ENCODE measurements at places on chromosomes 12 and 14.

- DNase-seq: no peak
Measured at GRCh38 chr12:26627335-26627734, 205.7 kb downstream of the ITPR2 start.

DNA sequence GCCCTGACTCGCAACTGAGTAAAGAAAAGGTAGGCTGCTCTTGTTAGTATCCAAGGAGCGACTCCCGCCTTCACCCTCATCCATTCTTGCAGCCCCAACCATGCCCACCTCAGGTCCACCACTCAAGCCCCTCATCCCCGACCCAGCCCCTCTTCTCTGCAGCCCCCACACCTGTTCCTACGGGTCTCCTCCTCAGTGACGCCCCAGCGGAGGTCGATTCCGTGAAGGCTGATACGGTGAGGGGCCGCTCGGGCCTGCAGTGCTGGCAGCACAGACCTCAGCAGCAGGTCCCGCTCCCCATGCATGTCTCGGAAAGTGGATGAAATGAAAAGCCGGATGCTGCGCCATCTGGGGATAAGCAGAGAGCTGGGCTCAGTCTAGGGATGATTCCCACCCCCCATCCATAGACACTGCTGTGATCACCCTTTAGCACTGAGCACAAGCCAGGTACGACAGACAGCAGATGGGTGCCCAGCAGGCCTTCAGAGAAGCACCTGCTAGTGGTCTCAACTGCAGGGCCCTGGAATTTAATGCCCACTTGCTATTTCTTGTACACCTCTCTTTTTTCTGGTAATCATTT, 26.9 kb downstream of the TEP1 start:
- no peak for DNase-seq

DNA sequence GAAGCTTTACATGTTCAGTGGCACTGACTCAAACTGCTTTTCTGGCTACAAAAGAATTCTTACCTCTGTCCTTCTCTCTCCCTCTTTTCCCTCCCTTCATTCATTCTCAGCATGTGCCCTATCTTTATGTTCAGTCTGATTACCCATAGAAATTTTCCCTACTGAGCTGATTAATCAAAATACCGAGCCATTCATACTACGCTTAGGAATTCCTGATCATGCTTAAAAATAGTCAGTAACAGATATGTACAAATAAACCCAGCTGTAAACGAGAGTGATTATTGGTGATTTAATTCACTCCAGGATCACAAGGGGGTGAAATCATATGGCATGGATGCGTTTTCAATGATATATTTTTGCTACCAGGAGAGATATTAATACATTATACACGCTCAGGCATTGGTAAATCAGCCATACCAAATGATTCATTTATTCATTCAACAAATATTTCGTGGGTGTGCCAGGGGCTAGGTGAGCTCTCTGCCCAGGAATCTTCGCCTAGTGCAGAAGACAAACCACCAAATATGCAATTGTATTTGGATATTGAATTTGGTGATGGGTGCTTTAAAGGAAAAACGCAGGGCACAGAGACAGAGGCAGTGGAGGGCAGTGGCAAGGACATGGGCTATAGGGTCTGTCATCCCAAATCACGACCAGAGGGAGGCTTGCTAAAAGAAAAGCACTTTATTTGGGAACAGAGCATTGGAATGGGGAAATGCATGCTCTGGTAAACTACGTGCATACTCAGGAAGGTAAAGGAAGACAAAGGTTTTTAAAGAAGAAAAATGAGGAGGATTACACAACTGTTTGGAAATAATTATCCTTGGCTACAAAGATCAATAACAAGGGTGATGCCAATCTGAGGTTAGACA, 13.9 kb upstream of the VRK1 start:
- no peak for DNase-seq

DNA sequence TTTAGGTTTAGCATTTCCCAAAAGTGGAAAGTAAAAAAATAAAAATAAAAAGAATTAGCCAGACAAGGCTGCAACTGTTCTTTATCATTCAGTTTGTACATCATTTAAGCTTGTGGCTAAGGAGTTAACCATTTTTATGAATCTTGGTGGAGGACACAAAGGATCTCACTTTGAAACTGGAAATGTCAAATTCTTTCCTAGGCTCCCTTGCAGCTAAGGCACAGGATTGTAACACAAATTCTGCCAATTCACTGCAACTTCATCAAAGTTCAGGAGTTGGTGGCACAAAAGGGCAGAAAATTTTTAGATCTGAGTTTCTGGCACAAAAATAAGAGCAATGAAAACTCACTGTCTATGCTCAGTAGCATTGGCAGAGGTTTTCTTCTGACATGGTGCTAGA, 211.2 kb upstream of the SYT10 start:
- no peak for DNase-seq

DNA sequence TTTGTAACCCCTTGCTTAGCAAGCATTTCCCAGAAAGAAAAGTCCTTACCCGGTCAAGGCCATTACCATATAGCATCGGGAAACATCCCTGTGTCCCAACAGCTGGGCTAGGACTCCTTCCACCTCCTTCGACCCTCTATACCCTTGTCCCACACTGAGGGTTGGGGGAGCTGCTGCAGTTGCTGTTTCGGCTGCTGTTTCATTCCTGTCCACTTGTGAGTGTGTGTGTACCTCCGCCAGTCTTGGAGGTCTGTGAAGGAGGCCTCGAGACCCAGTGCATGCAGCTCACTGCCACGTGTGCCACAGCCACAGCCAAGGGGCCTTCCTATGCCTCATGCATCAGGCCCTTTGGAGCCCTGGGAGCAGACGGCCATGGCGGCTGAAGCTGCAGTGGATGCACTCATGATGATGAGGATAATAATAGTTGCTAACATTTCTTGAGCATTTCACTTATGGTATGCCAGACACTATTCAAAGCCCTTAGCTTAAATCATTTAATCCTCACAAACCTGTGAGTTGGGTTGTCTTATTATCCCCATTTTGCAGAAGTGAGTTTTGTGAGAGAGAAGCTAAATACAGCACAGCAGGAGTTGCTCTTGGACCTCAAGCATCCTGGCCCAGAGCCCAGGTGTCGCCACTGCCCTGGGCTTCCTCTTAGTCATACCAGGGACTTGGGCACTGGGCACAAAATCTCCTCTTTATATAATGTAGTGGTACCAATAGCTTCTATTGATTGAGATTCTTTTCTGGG, 156.5 kb downstream of the PRKCH start:
- no peak for DNase-seq

DNA sequence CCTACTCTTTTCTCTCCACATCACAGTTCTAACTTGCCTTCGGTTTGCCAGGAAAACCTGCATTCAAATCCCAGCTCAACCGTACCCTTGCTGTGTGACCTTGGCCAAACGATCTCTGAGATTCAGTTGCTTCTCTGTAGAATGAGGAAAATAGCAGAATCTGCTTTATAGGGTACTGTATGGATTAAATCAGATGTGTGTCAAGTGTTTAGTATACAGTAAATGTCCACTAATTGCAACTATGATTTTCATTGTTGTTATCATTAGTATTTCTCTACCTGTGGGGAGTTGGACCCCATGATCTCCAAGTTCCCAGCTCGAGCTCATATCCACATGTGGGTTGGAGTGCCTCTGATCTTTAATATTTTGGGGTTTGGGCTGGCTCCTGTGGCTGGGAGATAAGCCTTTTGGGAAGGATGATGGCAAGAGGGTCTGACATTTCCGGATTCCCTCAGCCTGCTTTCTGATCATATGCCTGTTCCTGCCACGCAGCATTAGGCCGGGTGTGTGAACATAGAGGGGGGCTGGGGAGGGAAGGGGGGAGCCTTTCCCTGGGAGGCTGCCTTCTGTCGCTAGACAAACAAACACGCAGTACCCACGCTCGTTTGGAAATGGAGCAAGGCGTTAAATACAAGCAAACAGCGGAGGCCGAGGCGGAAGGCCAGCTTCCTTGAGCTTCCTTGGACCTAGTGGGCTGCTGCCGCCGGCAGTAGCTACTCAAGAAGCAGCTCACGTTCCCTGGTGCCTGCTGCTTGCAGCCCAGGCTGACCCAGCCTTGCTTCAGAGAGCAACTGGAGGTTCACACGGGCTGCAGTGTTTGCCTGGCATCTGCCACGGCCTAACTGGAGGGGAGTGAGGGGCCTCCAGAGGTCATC, 213.5 kb upstream of the LHX5 start:
- no peak for DNase-seq

- no peak for DNase-seq
Measured at GRCh38 chr12:2615665-2616402, 178.9 kb upstream of the FKBP4 start.

GRCh38 chr12:116910645-116911451, at the start of gene FBXW8:
FBXW8 (plus strand) TSS chr12:116910950; CDS start chr12:116911038, 88 bp downstream.
- peak; percentile 13 for DNase-seq

- no peak for DNase-seq
Measured at GRCh38 chr12:104237930-104238329, 22.4 kb downstream of the TXNRD1 start.

DNA sequence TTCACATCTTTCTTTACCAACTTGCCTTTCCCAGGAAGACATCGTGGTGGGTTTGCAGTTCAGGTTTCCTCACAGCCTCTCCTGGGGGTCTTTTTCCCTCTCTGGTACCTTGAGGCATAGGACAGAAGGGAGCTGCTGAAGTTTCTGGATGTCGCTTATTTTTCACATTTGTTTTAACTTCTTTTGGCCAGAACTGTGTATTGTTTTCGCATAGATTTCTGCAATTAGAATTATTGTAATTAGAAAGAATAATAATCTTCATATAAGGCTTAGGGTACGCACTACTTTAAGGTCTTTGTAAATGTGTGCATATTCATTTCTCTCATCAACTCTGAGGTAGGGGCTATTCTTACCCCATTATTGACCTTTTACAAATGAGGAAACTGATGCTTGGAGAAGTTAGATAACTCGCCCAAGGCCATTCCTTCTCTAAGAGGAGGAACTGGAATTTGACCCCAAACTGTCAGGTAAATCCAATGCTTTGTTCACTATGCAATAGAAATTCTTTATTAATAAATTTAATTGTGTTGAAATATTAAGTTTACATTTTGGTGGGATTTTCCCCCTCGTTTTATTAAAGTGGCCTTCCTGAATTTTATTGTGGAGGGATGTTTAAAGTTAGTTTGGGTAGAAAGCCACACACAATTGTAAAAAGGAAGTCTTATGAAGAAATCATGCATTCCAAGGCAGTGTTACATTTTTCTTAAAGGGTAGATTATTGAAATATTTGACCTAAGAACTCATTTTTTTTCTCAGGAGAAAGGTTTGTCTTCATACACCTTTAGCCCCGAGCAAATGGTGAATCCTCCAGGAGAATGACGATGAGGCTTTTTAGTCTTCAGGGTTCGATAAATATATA, 12.1 kb upstream of the SLC38A2 start:
- DNase-seq: no peak

GRCh38 chr12:58502226-58502625, 418.1 kb downstream of the LRIG3 start:
- no peak for DNase-seq

DNA sequence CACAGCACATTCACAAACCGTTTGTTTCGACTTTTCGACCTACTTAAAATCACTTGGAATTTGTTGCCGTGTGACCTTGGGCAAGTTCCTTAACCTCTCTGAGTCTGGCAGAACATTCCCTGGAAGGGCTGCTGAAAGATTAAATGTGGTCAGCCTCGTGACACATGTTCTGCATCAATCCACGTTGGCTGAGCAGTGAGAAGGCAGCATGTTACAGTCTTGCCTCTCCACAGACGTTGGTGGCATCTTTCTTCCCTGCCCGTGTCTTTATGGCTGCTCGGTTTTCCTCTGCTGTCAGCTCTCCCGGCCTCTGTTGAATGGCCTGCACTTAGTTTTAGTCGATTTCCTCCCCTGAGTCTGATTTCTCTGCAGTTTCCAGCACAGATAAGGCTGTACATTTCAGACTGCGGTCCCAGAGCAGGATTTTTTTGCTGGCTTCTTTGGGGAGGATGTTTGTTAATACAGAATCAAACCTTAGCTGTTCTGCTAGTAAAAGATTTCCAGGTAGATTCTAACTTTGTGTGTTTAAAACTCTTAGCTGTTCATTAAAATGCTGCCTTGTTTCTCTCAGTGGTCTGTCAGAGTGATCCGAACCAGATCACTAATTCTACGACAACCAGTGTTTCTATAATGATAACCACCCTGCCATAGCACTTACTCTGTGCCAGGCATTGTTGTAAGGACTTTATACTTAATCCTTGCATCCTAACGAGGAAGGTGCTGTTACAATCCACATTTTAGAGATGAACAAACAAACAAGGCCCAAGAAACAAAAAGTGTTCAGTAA, 217.1 kb downstream of the CHST11 start:
- DNase-seq: no peak

DNA sequence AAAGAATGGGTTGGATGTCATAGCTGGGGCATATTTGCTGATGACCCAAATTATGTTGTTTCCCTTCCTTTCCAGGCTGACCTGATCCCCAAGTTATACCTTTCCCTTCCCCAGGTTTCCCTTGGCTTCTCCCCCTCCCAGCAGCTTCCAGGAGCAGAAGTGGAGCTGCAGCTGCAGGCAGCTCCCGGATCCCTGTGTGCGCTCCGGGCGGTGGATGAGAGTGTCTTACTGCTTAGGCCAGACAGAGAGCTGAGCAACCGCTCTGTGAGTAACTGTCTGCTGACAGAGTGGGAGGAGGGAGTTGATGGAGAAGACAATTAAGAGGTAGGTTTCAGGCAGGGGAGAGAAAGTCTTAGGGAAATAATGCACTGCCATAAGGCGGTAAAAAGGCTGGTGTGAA, 25.0 kb downstream of the A2ML1 start:
- no peak for DNase-seq

DNA sequence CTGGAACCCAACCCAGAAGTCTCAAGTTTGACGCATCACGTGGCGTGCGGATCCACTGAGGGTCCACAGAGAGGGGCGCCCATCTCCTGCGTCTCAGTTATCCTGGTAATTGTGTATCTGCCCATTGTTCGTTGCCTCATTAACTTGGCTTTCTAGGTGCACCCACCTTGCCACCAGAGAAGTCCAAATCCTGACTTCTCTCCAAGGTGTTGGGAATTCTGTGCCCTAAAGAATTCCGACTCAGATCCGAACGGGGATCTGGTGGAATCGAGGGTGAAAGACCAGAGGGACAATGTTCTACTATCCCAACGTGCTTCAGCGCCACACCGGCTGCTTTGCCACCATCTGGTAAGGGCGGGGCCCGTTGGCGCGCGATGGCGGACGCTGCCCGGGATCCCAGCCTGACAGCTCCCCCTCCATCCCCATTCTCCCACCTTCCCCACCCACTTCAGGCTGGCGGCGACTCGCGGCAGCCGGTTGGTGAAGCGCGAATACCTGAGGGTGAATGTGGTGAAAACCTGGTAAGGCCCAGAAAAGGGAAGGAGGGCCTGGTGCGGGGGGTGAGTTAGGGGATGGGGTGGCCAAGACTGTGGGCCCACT, 481 bp downstream of the REC8 start:
- DNase-seq: no peak

Measured in stimulated activated CD8-positive, alpha-beta memory T cell treated with anti-CD3 and anti-CD28 coated beads, Interleukin-4, amount 100 ng/mL, for 1 hour (primary cell).